ENCODE measurements at places on chromosomes 1 and 21.

- DNase-seq: no peak
Observed at GRCh38 chr1:165169028-165169427, 187.5 kb downstream of the LMX1A start.

DNA sequence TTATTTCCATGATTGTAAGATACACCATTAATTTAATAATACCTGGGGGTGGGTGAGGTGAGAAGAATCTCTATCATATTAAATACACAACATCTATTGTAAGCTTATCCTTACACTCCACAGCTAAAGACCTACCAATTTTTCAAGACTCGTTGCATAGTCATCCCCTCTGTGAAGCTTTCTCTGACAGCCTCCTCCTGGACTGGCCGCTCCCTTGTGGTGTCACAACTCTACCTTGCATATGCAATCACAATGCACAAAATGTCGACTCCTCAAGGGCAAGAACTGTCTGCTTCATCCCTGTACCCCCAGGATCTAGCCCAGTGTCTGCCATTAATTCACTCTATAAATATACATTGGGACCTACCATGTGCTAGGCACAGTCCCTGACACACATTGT lies 2.4 kb upstream of the PTGFRN start:
- DNase-seq: no peak

DNA sequence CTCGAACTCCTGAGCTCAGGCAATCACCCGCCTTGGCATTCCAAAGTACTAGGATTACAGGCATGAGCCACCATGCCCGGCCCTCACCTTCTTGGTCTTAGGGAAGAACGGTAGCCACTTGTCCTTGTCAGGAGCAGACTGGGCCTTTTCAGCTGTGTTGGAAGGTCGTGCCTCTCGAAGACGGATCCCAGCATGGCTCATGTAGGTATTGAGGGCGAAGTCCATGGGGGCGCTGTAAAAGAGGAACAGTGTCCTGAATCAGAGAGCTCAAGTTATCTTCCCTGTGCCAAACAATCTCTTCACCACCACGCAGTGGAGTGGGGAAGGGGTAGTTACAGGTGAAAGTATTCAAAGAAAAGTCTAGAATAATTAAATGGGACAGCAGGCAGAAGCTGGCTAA lies 35.9 kb downstream of the LRRC71 start:
- no peak for DNase-seq

GRCh38 chr1:87134625-87135328 lies 193.9 kb upstream of the LMO4 start:
- DNase-seq: no peak

DNA sequence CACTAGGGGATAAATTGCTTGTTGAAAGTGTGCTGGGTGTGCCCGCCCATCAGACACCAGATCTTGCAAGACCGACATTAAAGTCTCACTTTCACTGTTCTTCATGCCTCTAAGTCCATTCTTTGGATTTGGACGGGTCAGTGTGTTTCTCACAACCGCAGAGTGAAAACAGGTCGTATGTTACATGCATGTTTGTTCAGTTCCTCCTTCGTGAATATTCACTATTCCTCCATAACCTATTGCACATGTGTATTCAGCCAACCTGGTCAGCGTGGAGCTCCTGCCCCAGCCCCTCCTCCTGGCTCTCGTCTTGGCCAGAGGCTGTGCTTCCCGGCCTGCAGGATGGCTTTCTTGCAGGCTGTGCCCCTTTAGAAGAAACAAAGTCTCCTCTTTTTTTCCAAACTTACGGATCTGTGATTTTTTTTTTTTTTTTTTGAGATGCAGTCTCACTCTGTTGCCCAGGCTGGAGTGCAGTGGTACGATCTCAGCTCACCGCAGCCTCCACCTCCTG lies 2.2 kb upstream of the KRTAP10-6 start:
- no peak for DNase-seq

GRCh38 chr1:111489604-111490003 lies 13.8 kb downstream of the ADORA3 start:
- DNase-seq: peak; percentile 92

DNA sequence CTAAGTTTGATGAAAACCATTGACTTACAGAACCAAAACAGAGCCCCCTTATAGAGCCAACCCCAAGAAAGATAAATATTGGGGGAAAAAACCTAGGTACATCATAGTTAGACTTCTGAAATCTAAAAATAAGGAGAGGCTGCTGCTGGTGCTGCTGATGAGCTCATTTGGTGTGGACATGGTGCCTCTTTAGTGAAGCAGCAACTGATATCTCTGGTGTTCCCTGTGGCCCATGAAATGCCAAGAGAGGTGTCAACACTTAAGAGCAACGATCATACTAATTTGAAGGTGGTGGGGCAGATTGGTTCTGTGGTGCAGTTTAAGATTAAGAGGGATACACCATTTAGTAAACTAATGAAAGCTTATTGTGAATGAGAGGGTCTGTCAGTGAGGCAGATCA lies 35.9 kb downstream of the ST3GAL3 start:
- DNase-seq: no peak

DNA sequence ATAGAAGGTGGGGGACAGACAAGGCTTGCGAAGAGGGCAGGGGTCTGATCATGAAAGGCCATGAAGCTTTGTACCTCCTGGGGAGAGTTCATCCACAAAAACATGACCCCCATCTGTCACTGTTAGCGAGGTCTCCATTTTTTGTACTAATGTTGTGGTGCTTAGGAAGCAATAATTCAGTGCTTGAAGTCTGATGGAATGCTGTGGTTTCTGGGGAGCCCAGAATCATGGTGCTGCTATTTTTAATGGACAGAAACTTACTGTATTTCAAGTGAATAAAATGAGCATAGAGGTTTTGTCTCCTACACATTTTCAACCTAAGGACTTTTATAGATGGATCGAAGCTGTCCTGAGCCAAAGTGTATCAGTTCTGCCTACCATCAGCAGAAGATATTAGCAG lies 28.2 kb upstream of the RGL1 start:
- no peak for DNase-seq

GRCh38 chr1:215526147-215526845 lies 40.8 kb upstream of the KCTD3 start:
- peak; percentile 15 for DNase-seq

- no peak for DNase-seq
Observed at GRCh38 chr21:35377505-35378090, 328.5 kb upstream of the RUNX1 start.

GRCh38 chr1:23217421-23218115 lies at the start of gene HTR1D:
Gene HTR1D (minus strand): TSS chr1:23217502. CDS start chr1:23194219, 23,283 bp downstream.
- no peak for DNase-seq

GRCh38 chr1:18109756-18110597 lies 2.4 kb downstream of the IGSF21 start:
- no peak for DNase-seq

- no peak for DNase-seq
Observed at GRCh38 chr1:64653466-64653865, 91.4 kb upstream of the RAVER2 start.

GRCh38 chr1:17540255-17541001 lies 930 bp downstream of the ARHGEF10L start:
- DNase-seq: no peak

GRCh38 chr1:6408023-6408422 lies 11.7 kb downstream of the HES2 start:
- DNase-seq: no peak

GRCh38 chr1:227568593-227568992 lies 5.2 kb downstream of the ZNF678 start:
- DNase-seq: no peak

DNA sequence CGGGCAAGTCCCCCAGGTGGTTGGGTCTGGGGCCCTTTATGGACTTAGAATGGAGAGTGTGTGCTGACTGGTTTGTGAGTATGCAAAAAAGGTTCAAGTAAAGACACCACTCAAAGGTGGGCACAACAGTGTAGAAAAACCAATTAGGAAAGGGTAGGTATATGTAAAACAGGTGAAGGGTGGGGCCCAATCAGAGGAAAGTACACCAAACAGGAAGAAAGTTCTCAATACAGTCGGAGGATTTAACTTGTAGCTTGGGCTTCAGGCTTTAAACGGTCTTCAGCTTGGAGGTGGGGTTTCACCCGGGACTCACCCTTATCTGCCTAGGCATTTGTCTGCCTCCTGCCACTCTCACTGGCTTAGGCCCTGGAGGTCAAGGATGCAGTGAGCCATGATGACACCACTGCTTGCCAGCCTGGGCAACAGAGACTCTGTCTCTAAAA lies 6.8 kb upstream of the PUM1 start:
- DNase-seq: no peak

DNA sequence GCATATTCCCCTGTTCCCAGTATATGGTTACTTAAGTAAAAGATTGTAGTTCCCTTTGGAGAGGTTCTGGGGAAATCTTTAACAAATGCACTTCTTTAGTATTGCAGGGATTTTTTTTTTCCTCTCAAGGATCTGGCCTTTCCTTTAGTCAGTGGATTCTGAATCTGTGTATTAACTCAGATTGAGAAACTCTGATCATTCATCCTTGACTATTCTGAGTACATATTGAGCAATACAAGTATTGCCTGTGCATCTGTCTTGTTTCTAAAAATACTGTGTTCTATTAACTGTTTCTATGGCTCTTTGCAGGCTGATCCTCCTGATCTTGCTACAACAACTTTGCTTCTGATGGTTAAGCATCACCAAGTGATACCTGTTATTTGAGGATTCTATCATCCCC lies 67.8 kb upstream of the FGGY start:
- no peak for DNase-seq

DNA sequence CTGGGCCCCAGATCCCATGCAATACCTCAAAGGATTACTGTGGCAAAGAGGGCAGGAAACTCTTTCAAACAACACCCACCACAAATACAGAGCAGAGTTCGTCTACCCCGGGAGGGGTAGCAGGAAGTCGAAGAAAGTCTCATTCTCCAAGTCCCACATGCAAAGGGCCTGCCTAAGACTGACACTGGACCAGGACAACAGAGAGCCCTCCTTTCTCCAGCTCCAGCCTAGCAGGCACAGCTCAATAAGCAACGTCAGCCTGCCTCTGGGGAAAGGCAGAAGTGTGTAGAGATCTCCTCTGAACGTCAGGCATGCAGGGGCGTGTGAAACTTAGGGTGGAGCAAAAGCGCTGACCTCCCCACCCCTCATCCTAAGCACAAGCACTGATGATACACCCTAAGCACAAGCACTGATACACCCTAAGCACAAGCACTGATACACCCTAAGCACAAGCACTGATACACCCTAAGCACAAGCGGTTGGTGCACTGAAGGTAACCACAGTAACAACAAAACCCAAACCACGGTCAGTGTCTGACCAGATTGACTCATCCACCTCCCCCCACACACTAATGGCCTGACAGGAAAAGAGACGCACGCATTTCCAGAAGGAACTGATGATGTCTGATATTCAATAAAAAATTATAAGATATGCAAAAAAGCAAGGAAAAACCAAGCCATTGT lies 1.3 kb downstream of the KRTAP12-3 start:
- DNase-seq: no peak

DNA sequence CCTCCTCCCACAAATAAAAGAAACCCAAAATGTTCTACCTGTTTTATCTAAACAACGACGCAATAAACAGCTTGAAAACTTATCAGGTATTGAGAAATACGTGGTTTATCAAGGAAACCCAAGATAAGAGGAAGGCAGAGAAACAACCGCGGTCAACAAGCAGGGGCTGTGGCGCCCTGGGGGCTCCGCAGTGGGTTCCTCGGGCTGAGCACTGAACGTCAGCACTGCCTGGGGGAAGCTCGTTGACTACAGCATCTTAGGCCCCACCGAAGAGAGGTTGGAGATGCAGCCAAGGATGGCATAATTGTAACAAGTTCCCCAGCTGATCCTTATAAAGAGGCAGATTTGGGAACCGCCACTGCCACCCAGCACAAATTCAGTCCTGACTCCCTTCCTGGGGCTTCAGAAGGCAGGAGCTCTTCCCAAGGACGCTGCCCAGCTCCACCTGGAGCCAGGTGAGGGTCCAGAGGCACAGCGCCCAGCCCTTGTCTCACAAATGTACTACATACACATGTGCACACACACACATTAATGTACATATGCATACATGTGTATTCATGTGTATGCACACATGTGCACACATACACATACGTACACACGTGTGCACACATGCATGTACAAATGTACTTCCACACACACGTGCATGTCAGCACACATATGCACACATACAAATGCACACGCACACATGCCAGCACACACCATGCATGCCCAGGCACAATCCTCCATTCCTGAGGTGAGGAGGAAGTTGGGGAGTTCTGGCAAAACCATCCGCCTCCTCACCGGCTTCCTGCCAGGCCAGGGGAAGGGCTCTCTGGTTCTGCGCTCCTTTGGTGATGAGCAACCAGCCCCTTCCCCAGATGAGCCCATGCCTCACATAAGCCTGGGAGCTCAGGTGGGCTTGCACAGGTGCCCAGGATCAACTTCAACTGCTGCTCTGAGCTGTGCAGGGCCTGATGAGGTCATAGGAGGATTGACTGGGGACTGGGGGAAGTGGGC lies 251.1 kb downstream of the NPHP4 start:
- no peak for DNase-seq

GRCh38 chr1:5815211-5815610 lies 177.0 kb downstream of the NPHP4 start:
- no peak for DNase-seq

- no peak for DNase-seq
Observed at GRCh38 chr1:81455481-81455880, 345.3 kb upstream of the ADGRL2 start.

DNA sequence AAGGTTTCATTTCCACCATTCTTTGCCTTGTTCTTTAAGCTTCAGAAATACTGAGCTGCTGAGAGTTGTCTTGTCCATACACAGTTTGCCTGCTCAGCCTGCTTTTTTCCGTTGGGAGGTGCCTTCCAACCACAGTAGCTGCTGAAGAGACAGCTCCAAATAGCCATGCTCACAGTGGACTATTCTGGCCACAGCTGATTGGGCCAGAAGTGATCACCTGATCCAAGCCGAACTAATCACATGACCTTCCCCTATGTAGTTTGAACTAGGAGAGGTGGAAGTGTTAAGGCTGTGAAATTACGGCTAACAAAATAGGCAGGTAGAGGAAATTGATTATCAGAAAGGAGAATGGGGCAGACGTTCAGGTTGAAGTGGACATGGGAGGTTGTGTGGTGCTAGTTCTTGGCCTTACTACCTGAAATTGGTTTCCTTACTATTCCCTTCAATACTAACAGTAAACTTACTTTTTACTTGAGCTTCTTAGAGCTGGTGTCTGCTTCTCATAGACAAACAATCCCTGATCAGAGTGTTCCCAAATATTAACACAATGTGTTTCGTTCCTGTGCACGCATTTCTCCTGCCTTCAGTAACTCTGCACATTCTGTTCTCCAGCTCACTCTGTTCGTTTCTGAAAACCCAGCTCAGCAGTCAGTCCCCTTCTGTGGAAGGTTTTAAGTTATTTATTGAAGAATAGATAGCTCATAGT lies 136.1 kb downstream of the RWDD3 start:
- DNase-seq: no peak

- no peak for DNase-seq
Observed at GRCh38 chr1:3745071-3745470, 7.2 kb upstream of the CCDC27 start.

Measured in CD14-positive monocyte (primary cell).